ENCODE measurements at places on chromosomes 6 and 20. TPM values are rescaled to one million over a fixed set of nuclear protein-coding genes. Genes with fewer than 3 reads are reported as not detected.

The PRDM1 gene
- 47.7 TPM for total RNA-seq

DNA sequence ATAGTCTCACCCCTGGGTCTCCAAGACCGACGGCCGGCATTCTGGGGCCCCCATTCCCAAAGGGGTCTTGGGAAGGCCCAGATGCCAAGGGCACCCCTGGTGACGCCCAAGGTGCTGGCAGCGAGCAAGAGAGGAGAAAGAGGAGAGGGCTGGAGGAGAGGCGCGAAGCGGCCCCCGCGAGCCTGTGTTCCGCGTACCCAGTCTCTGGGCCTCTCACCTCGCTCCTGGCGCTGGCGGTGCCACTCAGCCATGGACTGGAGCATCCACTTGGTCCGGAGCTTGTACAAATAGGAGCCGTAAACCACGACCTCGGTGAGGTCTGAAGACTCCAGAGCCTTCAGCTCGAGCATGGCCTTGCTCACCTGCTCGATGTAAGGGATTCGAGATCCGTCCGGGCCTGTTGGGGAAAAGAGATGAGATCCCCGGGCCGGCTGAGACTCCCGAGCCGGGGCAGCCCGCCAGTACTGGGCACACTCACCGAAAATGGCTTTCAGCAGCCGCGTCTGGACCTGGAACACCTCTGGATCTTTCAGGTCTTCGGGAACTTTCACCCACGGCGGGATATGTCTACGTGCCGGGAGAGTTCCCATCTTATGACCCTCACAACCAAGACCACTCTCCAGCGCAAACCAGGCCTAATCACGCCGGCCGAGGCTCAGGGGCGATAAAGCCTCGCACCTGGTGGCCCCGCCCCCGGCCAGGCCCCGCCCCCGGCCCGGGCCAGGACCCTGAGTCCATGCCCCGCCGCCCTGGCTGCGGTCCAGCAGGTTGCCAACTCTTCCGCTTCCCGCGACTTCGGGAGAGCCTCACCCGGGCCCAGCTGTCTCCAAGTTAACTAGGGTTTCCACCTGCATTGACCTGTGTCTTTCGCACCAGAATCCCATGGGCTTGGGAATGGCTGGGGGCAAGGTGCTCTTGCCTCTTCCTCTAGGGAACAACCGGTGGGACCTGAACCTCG, at the start of gene DPPA5:
Gene DPPA5, minus strand, starts transcription at position 641 of the 958 bp plus-strand sequence. Its CDS starts 51 bp downstream, at position 590.
- no peak for DNase-seq

The STX16 gene
- total RNA-seq: 57.9 TPM

DNA sequence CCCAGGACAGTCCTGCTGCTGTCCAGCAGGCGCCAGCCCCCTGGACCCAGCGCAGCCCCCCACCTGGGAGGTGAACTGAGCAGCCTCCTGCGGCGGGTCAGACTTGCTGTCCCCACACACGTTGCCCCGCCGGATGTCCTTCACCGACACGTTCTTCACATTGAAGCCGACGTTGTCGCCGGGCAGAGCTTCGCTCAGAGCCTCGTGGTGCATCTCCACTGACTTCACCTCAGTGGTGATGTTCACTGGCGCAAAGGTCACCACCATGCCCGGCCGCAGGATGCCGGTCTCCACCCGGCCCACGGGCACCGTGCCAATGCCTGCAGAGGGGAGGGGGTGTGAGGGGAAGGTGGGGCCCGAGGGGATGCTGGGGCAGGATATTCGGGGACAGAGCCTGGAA, 8.5 kb downstream of the EEF1A2 start:
- DNase-seq: no peak

DNA sequence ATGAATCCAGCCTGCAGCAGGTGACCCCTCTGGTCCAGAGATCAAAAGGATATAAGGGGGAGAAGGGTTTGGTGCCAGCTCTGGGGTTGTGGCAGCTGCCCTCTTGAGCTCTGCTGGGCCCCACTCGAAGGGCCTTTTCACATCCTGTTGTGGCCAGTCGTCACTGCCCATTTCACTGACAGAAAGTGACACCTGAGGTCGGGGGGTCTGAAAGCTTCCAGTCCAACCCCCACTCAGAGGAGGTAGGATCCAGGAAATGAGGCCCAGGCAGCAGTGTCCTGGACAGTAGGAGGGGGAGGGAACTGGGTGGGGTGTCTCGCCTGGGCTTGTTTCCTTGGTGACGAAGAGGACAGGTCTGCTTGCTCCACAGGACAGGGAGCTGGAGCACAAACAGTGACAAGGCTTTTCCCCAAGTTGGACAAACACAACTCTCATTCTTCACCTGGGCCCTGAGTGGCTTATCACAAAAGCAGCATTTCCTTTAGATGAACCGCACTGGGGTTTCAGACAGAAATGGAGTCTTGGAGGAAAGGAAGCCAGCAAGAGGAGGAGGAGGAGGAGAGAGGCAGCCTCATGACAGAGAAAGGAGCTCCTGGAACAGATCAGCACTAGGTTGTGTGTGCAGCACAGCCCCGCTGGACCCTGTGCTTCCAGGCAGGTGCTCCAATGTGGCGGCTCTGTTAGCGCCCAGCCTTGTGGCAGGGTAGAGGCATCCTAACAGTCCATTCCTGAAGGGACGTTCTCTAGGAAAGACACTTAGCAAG, 11.0 kb downstream of the FRS3 start:
- DNase-seq: no peak

DNA sequence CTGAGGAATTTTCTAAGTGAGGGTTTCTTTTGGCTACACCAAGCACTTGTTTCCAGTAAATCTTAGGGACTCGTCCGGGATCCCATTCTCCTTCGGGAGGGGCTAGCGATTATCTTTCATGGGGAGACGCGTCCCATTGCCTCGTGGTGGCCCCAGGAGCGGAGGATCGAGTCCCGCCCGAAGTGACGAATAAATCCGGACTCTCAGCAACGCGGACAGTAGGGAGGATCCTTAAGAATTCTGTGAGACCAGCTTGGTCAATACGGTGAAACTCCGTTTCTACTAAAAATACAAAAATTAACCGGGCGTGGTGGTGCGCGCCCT, 69.1 kb upstream of the PRSS16 start:
- DNase-seq: no peak

All from suprapubic skin (tissue), 4 donors.